ENCODE measurements at places on chromosomes 6 and 20.

- DNase-seq, result no peak
These were observed 243.9 kb upstream of the RUNX2 start for GRCh38 chr6:45084257-45084656.

DNA sequence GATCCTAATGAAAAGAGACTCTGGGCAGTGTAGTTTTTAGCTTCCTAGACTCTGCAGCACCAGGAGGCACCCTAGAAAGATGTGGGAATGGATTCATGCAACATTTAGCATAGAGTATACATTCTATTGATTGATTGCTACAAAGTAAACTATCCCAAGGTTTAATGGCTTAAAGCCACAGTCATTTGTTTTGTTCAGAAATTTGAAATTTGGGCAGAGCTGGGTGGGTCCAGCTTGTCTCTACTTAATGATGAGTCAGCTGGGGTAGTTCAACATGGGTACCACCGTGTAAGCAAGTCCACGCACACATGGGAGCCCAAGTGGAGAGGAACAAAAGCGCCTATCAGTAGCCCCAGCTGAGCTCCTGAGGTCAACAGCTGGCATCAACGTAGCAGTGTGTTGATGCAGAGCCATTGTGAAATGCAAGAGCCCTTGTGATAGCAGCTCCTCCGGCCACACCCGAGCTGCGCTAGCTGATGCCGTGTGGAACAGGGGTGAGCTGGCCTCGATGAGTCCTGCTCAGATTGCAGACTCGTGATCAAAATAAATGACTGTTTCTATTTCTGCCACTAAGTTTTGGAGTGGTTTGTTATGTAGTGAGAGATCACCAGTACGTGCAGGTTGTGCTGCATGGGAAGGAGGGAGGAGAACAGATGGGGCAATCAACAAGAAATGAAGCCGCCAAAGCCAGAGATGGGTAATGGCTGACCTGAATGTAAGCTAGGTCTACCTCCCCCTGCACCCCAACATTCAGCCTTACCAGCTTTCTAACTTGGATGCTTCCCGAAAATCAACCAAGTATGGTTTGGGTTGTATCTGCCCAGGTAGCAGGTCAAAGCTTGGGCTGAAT is 45.7 kb upstream of the TRAF3IP2 start:
- DNase-seq, result no peak

DNA sequence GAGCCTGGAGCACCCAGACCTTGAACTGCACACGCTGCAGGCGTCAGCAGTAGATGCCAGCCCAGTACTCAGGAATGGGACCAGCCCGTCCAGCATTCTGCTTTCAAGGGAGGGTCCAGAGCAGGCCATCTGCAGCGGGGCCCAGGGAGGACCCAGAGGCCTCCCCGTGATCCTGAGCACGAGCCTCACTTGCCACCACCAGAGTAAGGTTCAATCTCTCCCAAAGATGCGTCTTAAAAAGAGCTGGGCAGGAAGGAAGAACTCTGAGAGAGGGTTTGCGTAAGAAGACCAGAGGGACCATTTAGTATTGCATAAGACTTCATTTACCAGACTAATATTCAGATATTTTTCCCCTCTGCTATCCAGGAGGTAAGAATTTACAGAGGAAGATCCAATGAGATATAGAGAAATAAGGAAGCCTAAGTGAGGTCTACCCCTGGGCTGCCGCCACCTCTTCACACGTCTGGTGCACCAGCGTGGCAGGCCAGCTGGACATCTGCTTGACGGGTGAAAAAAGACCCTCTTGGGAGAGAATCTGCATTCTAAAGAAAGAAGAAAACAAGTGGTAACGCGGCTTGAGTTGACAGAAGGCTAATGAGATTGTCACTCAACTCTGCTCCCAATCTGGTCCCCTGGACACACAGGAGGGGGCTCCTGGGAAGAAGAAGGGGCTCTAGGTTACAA is 107.3 kb downstream of the PRND start:
- DNase-seq, result no peak

GRCh38 chr6:124753562-124754105 is 208.6 kb upstream of the RNF217 start:
- no peak for DNase-seq

- no peak for DNase-seq
These were observed 9.1 kb downstream of the BANF2 start for GRCh38 chr20:17708675-17709360.

GRCh38 chr6:50819466-50819903 is 814 bp downstream of the TFAP2B start:
- no peak for DNase-seq

DNA sequence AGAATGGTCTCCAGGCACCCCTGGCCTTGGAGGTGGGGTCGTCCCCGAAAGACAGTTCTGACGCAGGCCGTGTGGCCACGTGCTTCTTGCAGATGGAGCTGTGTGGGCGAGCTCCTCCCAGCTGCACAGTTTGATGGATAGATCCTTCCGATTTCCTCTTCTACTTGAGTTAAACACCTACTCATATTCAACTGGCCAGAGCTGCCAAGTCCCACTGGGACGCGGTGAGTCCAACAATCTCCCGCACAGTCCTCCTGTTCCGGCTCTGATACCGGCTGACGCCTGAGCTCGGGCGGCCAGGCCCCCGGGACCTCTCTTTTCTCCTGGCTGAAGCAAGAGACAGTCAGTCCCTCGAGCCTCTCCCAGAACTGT is 57.9 kb upstream of the DACT2 start:
- DNase-seq, result no peak

DNA sequence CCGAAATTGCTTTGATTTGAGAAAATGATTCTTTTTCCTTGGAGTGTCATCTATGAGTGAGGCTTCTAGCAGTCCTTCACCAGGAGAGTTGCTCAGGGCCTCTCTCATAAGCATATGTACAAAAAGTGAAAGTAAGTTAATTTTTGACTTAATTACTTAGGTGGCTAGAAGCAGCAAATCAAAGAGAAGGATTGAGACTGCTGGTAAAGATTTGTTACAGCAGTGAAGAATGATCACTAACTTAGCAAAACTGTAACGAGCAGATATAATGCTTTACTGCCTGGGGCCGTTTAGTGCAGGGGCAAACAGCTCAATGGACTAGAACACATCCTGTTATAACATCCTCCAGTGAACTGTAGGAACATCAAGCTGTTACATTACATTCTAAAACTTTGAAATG is 167.8 kb upstream of the RIPOR2 start:
- no peak for DNase-seq

GRCh38 chr20:24651171-24651975 is 181.9 kb downstream of the SYNDIG1 start:
- DNase-seq, result no peak

- DNase-seq, result no peak
These were observed 6.0 kb downstream of the HSF2 start for GRCh38 chr6:122405417-122405816.

- DNase-seq, result no peak
These were observed 12.0 kb downstream of the PFDN4 start for GRCh38 chr20:54219751-54220426.

GRCh38 chr6:16204653-16205376 is 33.6 kb upstream of the GMPR start:
- DNase-seq, result no peak

GRCh38 chr6:116088946-116089345 is 11.7 kb upstream of the NT5DC1 start:
- no peak for DNase-seq

GRCh38 chr6:125779924-125780539 is 10.7 kb upstream of the NCOA7 start:
- peak; percentile 80 for DNase-seq

DNA sequence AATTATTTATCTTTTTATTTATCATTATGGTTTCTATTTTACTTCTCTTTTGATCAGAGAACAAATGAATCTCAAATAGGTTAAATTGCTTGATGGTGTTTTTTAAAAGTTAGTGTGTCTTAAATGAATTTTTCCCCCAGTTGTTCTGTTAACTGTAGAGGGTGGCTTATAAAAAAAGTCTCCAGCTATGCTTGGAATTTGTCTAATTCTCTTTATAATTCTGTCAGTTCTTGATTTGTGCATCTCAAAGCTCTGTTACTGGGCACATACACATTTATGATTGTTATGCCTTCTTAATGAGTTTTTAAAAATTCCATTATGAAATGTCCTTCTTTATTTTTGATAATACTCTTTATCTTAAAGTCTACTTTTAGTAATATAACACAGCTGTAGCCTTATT is 58.0 kb downstream of the LIN28B start:
- DNase-seq, result no peak

DNA sequence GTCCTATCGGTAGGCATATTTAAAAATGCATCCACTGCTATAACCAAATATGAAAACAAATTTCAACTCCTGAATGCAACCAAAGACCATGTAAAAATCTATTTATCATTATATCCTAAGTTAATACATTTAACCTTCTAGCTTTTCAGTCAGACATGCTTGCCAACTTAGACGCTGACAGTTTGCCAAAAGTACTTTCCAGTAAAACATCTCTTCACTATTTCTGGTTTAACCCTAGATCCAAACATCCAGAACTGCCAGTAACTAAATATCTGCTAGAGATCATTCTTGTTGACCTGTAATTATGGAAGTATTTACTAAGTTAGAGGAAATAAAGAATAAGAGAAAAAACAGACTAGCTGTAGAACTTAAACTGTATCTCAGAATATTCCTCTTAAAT is 210.2 kb upstream of the THEMIS start:
- no peak for DNase-seq

DNA sequence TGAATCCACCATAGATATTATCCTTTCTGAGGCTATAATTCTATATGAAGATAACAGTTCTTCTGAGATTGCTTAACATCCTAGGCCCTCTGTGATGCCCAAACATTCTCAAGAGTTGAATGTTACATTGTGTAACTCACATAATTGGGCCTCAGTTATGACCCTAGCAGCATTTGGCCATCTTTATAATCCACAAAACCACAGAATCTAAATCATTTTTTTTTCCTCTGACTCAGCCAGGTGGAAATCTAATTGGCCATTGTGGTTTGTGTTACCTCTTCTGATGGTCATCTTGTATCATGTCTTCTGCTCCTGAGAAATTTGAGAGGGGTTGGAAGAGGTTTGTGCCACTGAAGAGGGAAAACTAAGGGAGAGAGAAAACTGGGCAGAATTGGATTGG is 99.5 kb downstream of the LINC00237 start:
- DNase-seq, result no peak

- DNase-seq, result no peak
These were observed 15.4 kb downstream of the BPIFB1 start for GRCh38 chr20:33298391-33298790.

GRCh38 chr6:35208419-35208818 is 5.3 kb upstream of the SCUBE3 start:
- no peak for DNase-seq

GRCh38 chr6:158021376-158021775 is 39.7 kb downstream of the SYNJ2 start:
- DNase-seq, result no peak

Measured in stimulated activated CD8-positive, alpha-beta memory T cell treated with anti-CD3 and anti-CD28 coated beads, Interleukin-12 subunit alpha, Interleukin-12 subunit beta, amount 100 ng/mL, for 1 hour (primary cell).